ENCODE measurements at places on chromosomes 5 and 9.

DNA sequence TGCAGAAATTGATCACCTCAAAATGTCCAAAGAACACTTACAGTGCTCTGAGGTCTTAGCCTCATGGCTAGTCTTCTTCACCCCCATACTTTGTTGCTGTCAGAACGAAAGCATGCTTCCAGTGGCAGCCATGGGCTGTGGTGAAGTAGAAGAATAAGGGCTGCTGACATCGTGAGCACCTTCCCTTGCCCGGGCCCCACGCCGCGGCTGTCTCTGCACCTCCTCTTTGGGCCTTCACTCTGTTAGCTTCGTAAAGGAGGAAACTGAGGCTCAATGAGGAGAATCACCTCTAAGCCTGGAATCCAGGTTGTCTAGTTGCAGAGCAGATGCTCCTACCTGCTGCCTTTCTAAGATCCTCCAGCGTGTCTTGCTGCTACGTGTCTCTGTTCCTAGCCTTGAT is 139.5 kb upstream of the SLC28A3 start:
- DNase-seq: no peak

GRCh38 chr5:168693297-168693696 is 114.1 kb upstream of the PANK3 start:
- no peak for DNase-seq

- DNase-seq: no peak
Observed at GRCh38 chr5:16809395-16810207, 126.5 kb downstream of the MYO10 start.

- DNase-seq: no peak
Observed at GRCh38 chr5:140363631-140364471, 3.9 kb downstream of the SLC4A9 start.

GRCh38 chr5:1644810-1645571 is 121.2 kb upstream of the LPCAT1 start:
- DNase-seq: peak; percentile 43

- DNase-seq: no peak
Observed at GRCh38 chr5:154842689-154843530, 7.5 kb downstream of the FAXDC2 start.

- DNase-seq: peak; percentile 1
Observed at GRCh38 chr9:107008011-107008410, 145.0 kb downstream of the ZNF462 start.

- no peak for DNase-seq
Observed at GRCh38 chr9:20409321-20410092, 212.8 kb downstream of the MLLT3 start.

- no peak for DNase-seq
Observed at GRCh38 chr5:157456301-157456700, 3.7 kb upstream of the NIPAL4 start.

- DNase-seq: no peak
Observed at GRCh38 chr5:54275361-54275760, 35.0 kb downstream of the ARL15 start.

- peak; percentile 39 for DNase-seq
Observed at GRCh38 chr9:70411121-70411929, 3.1 kb downstream of the KLF9 start.

DNA sequence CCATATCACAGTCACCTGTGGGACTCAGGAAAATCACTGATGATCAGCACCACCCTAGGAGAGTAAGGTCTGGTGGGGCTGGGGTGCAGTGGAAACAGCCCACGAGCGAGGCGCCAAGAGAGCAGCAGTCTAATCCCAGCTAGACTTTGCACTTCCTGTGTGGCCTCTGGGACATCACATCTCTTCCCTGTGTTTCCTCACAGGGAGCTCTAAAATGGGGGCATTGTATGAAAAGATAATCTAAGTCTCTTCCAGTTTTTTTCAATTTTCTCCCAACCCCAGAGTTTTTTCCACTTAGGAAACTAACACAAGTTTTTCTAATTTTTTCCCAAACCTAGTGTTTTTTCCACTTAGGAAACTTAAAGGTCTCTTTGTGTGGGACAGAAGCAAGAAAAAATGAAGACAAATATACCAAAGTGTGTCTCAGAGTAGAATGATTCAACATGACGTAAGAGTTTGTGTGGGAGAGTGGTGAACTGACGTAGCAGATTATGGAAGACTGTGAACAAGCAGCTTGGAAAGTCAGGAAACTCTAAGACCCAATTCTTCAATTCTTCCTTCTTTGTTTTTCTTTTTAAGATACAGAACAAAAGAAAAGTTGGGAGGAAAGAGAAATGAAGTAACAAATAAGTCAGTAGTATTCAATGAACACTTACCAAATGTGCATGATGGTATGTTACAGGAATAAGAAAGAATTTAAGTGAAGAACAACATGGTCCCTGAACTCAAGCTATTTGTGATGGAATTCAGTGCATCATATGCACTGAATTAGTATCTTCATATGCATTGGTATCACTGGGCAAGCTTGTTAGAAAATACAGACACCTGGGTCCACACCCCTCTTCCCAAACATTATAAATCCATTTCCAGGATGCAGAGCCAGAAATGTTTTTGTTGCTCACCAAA is 51.3 kb downstream of the LHFPL2 start:
- no peak for DNase-seq

- DNase-seq: no peak
Observed at GRCh38 chr5:76604838-76605237, 18.4 kb downstream of the F2RL2 start.

DNA sequence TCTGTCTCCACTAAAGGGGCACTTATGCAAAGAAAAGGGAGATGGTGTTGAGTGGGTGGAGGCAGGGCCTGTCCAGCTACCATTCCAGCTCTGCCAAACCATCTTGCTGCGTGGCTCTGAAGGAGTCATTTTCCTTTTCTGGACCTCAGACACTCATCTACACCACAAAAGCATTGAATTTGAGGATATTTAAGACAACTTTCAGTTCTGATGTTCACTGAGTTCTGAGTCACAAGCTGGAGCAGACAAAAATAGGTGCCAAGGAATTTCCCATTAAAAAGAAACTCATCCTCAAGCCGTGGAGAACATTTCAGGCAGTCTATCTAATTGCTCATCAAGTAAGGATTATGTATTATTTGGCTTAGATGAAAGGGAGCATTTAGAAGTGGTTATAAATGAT is 195.0 kb upstream of the TBC1D2 start:
- DNase-seq: no peak

- no peak for DNase-seq
Observed at GRCh38 chr5:133884569-133885311, 83.7 kb downstream of the C5orf15 start.

DNA sequence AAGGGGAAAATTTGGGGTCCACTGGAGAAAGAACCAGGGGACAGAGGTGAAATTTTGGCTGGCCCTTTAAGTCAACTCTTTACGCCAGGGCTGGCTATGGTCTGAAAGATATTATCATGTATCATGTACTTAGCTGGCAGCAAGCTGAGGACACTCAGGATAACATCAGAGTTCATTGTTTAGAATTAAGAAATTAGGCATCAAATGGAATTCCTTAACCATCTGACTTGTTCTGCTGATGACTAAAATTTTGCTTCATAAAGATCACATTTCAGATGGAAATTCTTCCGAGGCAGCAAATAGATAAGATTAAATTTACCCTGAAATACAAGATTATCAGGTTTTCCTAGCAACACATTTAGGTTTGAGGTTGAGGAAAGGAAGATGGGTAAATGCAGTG is 269.4 kb upstream of the KLF9 start:
- no peak for DNase-seq
